CD4-positive, alpha-beta T cell treated with Interleukin-15 for 4 hours (primary cell): ENCODE measurements at places on chromosomes 16 and 17.

DNA sequence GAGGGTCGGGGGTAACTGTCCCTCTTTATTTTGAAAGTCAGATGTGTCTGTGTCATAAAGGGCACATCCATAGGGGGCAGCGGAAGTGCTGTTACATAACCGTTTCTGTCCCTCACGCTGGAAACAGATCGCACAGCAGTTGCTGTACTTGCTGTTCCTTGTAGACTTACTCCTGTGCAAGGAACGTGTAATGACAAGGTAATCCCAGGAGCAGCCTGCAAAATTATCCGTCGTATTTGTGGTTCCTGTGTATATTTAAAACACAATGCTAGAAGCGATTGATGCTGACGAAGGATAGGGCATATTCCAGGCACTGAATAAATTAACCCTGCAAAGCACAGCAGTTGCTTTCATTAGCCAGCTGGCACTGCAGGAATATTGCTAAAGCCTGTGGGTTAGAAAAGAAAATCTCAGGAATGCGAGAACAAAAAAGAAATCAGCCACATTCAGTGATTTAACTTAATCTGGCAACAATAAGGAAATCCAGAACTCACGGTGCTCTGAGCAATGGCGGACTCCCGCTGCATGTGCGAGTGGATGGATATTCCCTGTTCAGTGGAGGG is 76.2 kb downstream of the SPECC1 start:
- no peak for DNase-seq

DNA sequence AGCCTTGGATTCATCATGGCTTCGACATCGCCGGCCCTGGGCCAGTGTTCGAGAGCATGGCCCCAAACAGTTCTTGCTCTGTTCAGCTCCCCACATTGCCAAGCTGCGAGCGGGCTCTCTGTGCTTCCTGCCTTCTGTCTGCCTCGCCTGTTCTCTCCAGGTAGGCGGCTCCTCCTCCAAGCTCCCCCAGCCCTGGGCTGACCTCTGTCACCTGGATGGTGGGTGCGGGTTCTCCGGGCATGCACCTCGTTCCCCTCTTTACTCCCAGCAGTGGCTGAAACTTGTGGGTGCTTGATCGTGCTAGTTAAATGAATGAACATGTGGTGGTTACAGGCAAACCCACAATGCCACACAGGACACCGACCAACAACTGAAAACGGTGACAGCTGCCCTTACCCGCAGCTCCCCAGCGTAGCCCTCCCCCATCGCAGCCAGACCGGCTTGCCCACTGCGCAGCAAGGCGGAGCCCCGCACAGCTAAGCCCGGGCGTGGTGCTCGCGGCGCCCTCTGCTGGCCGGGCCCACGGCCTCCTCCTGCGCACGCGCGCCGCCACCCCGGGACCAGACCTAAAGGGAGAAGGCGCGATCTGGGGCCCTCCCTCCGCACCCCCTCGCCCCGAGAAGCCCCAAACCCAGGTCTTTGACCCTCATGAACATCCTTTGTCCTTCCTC is 23.0 kb upstream of the EIF1 start:
- DNase-seq: peak; percentile 91

- no peak for DNase-seq
Observed at GRCh38 chr17:44247440-44247841, 20.5 kb downstream of the SLC4A1 start.

GRCh38 chr17:76003915-76004314 is 3.3 kb downstream of the CDK3 start:
- no peak for DNase-seq

DNA sequence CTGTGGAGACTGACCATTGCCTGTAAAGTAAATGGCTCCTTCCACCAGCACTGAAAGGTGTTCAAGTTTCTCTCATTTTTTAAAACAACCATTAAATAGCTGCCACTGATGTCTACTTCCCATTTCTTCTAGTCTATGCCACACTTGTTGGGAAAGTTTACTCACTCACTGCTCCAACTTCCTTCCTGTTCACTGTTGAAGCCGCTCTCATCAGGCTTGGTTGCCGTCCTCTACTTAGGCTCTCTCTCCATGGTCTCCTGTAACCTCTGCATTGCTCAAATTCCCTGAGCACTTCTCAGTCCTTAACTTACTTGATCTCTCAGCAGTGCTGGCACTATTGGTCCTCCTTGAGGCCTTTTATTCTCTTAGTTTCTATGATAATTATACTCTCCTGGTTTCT is 32.4 kb downstream of the SNX11 start:
- no peak for DNase-seq

DNA sequence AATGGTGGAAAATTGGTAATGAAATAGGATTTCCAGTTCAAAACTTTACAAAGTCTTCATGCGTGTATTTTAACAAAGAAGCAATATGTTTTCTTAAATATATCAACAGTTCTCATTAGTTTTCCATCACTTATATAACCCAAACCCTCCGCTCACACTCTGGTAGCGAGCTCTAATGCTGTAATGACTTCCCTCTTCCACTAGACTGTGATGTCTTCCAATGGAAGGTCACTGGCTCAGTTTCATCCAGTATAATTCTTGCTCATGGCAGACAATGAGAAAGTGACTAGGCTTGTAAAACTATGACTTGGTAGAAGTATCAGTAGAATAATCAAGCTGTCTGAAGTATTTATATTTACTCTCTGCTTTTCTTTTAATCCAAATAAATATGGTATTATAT is 32.8 kb downstream of the NETO2 start:
- no peak for DNase-seq
